ENCODE measurements at places on chromosomes 1 and 21. TPM values are rescaled to one million over a fixed set of nuclear protein-coding genes. Genes with fewer than 3 reads are reported as not detected.

The SPRR2A gene
- not detected for total RNA-seq

The AGT gene
- 1.7 TPM for total RNA-seq

The TSPEAR gene
- total RNA-seq, result not detected

The PGBD5 gene
- total RNA-seq, result 4.7 TPM

The TRAPPC3 gene
- total RNA-seq, result 77.7 TPM

The FCER1G gene
- total RNA-seq, result 213 TPM

The GPR161 gene
- total RNA-seq, result 5.1 TPM

The NPHS2 gene
- not detected for total RNA-seq

GRCh38 chr1:11116318-11116717, 16.6 kb upstream of the EXOSC10 start:
- no peak for DNase-seq

DNA sequence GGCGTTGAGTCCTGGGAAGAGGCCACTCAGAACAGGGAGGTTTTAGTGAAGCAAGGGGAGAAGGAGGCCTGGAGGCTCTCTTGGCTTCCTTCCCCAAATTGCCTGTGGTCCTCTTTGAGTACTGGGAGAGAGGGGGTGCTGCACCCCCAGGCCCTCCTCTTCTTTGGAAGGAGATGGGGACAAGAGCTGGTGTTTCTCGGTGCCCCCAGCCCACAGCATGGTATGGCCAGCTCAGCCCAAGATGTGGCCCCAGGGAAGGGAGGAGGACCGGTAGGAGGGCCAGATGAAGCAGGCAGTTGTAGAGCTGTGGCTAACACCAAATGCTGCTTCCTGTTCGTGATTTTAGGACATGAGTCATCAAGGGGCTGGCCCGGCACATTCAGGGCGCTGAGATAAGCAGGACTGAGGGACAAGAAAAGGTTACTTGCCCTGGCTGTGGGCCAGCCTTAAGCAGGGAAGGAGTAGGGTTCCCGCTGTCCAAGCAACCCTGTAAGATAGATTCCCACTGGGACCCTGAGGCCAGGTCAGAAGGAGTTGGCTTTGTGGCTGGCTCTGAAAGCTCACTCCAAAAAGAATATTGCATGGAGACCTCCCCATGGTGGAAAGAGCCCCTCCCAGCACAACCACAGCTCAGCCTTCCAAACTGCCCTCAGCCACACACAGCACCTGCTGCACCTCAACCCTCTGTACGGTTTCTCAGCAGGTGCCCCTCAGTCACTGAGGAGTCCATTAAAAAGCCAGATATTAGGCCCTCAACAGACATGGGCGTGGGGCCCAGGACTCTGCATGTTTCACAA, 4.9 kb upstream of the TNFRSF1B start:
- DNase-seq, result peak; percentile 97

DNA sequence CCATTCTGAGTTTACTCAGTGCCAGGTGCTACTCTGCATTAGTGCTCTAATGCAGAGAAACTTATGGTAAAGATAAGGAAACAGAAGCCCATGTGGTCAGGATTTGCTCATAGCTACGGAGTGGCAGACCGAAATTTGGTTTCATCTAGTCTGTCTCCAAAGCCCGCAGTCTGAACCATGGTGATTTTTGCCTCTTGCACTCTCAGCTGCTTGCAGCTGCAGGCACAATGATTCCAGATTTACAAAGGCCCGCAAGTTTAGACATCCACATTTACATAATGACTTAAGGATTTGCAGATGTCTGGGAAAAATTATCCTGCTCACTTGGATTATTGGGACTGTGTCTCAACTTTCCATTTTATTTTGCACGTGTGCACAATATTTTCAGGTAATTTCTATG, 161.3 kb upstream of the KCNJ6 start:
- no peak for DNase-seq

DNA sequence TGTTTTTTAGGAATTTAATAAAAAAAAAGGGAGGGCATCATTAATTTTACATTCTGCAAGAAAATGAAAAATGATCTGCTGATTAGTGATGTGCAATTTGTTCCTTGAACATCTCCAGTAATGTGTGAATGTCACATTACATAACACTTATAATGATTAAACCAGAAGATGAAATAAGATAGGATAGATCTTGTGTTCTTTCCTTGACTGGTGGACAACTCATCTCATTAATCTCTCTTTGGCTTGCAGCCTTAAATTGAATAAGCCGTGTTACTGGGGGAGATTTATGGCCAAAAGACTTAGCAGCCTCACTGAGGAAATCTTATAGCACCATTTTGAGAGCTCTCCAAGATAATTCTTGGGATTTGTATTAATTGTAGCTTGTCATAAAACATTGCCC, 217.2 kb downstream of the ST6GALNAC3 start:
- DNase-seq, result no peak

GRCh38 chr1:5110508-5110907, 456.1 kb downstream of the AJAP1 start:
- no peak for DNase-seq

- no peak for DNase-seq
Measured at GRCh38 chr1:206748348-206749030, 22.1 kb upstream of the IL19 start.

- DNase-seq, result no peak
Measured at GRCh38 chr1:61028136-61028535, 54.2 kb upstream of the NFIA start.

- DNase-seq, result no peak
Measured at GRCh38 chr1:230356190-230356589, 69.9 kb downstream of the PGBD5 start.

GRCh38 chr1:7533006-7533405, 238.1 kb upstream of the VAMP3 start:
- DNase-seq, result no peak

GRCh38 chr21:42580076-42580792, 66.6 kb downstream of the SLC37A1 start:
- peak; percentile 16 for DNase-seq

DNA sequence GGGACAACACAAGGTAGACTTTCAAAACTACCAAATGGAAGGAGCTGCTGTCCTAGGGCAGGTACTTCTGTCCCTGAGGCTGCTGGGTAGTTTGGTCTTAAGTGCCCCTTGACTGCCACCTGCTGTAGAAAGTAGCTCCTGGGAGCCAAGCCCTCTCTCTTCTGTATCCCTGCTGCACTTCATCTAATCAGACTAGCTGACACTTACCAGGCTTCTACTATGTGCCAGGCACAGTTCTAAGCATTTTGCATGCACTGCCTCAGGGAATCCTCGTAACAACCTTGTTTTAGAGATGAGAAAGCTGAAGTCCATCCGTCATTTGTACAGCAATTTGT, 15.9 kb upstream of the SRSF4 start:
- no peak for DNase-seq

DNA sequence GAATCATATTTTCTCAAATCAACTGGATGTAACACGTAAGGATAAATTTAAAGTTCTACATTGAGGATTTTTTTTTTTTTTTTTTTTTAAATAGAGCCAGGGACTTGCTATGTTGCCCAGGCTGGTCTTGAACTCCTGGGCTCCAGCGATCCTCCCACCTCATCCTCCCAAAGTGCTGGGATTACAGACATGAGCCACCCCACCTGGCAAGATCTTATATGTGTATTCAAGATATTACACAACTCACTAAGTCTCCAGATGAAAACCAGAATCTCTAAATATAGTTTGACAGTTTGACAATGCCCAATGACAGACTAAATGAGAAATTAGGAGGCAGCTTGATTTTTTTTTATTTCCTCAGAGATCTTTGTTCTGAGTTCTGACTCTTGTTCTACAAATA, 6.8 kb downstream of the YY1AP1 start:
- DNase-seq, result no peak

DNA sequence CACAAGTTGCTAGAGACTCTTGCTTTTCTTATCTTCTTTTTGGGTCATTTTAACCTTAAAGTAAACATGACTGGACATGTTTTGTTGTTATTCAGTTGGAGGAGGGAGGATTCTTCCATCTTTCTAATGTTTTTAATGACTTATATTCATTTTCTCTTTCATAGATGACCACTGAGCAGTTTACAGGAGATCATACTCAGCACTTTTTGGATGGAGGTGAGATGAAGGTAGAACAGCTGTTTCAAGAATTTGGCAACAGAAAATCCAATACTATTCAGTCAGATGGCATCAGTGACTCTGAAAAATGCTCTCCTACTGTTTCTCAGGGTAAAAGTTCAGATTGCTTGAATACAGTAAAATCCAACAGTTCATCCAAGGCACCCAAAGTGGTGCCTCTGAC, 11.9 kb downstream of the DYRK3 start:
- DNase-seq, result no peak

- DNase-seq, result no peak
Measured at GRCh38 chr21:32807717-32808380, 36.3 kb upstream of the PAXBP1 start.

All from upper lobe of left lung (tissue), 6 donors.